ENCODE measurements at places on chromosomes 3 and 15. TPM values are rescaled to one million over a fixed set of nuclear protein-coding genes. Genes with fewer than 3 reads are reported as not detected.

DNA sequence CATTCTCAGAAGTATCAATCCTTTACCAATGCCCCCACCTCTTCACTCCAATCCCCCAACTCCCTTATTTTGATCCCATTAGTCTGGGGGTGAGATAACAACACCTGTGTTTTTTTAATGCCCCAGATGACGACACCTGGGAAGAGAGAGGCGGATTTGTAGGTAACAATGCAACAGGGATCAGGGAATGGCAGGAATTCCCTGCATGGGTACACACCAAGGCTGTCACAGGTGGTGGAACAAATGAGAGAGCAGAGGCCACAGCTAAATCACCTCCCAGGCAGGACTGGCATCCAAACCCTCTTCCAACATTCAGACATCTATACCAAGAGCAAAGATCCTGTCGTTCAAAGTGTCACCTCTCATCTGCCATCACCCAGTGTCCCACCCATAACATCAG lies 319.2 kb upstream of the TRIM42 start:
- no peak overlapping the region for H3K27ac ChIP-seq
- no peak for DNase-seq
- no peaks in the 10 kb centered on the region for H3K36me3 ChIP-seq
- H3K27me3 ChIP-seq, result no peaks in the 10 kb centered on the region
- H3K4me3 ChIP-seq, result no peak overlapping the region

The SLC2A2 gene
- not detected for total RNA-seq

- DNase-seq, result no peak
- H3K36me3 ChIP-seq, result no peaks in the 10 kb centered on the region
- H3K27me3 ChIP-seq, result no peaks in the 10 kb centered on the region
- H3K4me3 ChIP-seq, result no peak overlapping the region
- no peaks in the 10 kb centered on the region for H3K4me1 ChIP-seq
Observed at GRCh38 chr3:29906906-29907305, 626.0 kb downstream of the RBMS3 start.

The KLHL25 gene
- total RNA-seq, result 4.1 TPM

- no peaks in the 10 kb centered on the region for H3K27me3 ChIP-seq
- no peak for DNase-seq
Observed at GRCh38 chr15:80749589-80749988, 29.6 kb upstream of the CEMIP start.

DNA sequence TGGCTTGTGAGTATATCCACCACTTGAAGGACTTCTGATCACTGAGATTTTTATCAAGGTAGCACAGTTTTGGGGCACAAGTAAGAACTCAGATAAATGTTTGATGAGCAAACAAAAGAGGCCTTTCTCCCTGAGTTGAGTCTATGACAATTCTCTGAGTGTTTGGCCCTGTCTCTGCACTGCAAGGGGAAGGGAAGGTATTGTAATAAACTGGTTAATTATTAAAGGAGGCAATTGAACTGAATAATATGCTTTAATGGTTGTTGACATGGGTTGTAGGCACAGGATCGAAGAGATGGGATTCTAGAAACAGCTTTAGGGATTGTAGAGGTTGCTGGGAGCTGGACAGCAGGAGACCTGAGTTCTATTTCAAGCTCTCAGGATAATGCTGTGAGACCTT lies 95.0 kb upstream of the MRPL3 start:
- no peaks in the 10 kb centered on the region for H3K27me3 ChIP-seq
- no peak for DNase-seq
- H3K36me3 ChIP-seq, result no peaks in the 10 kb centered on the region
- H3K27ac ChIP-seq, result no peak overlapping the region
- no peak overlapping the region for H3K4me3 ChIP-seq

The EID1 gene
- total RNA-seq, result 524 TPM

The CPN2 gene
- not detected for total RNA-seq

The C2CD4A gene
- total RNA-seq, result not detected

The SCN11A gene
- total RNA-seq, result 0.07 TPM

The WDR76 gene
- 3.7 TPM for total RNA-seq

- DNase-seq, result peak; percentile 78
- peak overlapping the region; percentile 44 for H3K4me3 ChIP-seq
- no peaks in the 10 kb centered on the region for H3K36me3 ChIP-seq
- H3K4me1 ChIP-seq, result no peaks in the 10 kb centered on the region
Observed at GRCh38 chr15:98865397-98866339, 141.9 kb downstream of the PGPEP1L start.

DNA sequence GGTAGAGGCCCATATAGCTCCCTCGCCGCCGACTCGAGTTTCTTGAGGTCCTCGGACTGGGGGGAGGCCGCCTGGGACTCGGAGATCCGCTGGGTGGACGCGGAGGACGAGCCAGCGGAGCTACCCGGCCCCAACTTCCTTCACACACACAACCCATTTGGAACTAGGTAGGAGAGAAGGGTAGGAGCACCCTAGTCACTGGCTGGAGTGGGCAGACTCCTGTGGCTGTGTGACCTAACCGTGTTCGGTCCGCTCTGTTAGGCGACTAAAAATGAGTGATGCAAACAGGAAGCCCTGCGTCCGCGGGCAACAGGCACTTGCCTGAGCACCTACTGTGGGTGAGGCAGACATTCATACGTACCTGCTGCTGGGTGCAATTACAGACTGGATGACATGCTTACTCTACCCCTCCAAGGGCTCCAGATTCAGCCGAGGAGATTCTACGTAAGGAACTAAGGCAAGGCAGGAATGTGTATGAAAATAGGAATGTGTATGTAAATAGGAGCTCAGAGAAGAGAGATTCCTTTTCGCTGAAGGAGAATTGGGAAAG lies 4.6 kb upstream of the SIN3A start:
- H3K27me3 ChIP-seq, result no peaks in the 10 kb centered on the region
- H3K27ac ChIP-seq, result peak overlapping the region; percentile 100
- H3K4me1 ChIP-seq, result peaks cover 21% of the 10 kb centered on the region
- peak; percentile 70 for DNase-seq
- no peaks in the 10 kb centered on the region for H3K36me3 ChIP-seq
- peak overlapping the region; percentile 88 for H3K4me3 ChIP-seq

GRCh38 chr3:129183569-129184395 lies at the start of gene CNBP:
TSS of gene CNBP (minus strand) at chr3:129183896. CDS start at chr3:129171757, 12,139 bp downstream.
- DNase-seq, result peak; percentile 95
- no peaks in the 10 kb centered on the region for H3K4me1 ChIP-seq
- H3K27me3 ChIP-seq, result no peaks in the 10 kb centered on the region
- peaks cover 10% of the 10 kb centered on the region for H3K36me3 ChIP-seq
- H3K27ac ChIP-seq, result peak within 1 kb of the TSS; percentile 99

DNA sequence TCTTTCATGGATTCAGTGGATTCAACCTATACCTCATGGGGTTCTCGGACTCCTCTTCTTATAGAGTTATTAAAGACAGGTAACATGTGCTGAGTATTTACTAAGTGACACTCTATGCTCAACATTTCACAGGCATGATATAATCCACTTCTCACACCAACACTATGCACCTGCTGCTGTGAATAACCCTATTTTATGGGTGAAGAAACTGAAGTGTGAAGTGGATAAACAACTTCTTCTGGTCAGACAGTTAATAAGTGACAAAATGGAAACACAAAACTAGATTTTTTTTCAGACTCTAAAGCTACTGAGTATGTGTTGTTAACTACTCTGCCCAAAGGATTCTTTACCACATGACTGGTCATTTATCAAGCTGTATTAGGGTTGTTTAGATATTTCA lies 403.5 kb downstream of the DIPK2A start:
- H3K4me3 ChIP-seq, result no peak overlapping the region
- no peak for DNase-seq
- H3K27me3 ChIP-seq, result no peaks in the 10 kb centered on the region
- H3K36me3 ChIP-seq, result no peaks in the 10 kb centered on the region
- H3K4me1 ChIP-seq, result no peaks in the 10 kb centered on the region
- no peak overlapping the region for H3K27ac ChIP-seq

DNA sequence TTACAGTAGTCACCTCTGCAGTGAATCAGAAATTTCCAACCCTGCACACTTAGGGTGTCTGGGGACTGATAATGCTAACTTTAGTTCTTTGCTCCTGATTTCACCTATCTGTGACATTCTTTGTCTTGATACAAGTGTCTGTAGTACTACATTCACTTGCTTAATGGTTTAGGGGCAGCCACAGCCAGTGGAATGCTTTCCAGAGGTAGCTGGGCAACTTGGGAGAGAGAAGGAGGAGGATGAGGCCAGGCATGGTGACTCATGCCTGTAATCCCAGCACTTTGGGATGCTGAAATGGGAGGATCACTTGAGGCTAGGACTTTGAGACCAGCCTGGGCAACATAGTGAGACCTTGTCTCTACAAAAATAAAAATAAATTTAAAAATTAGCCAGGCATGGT lies 8.5 kb downstream of the BAHD1 start:
- no peak overlapping the region for H3K27ac ChIP-seq
- H3K4me1 ChIP-seq, result peaks cover 35% of the 10 kb centered on the region
- no peaks in the 10 kb centered on the region for H3K27me3 ChIP-seq
- H3K36me3 ChIP-seq, result no peaks in the 10 kb centered on the region

- peak overlapping the region; percentile 52 for H3K27ac ChIP-seq
- H3K4me1 ChIP-seq, result no peaks in the 10 kb centered on the region
- no peak overlapping the region for H3K4me3 ChIP-seq
- H3K27me3 ChIP-seq, result no peaks in the 10 kb centered on the region
- no peak for DNase-seq
Observed at GRCh38 chr15:85762756-85763127, 32.0 kb downstream of the KLHL25 start.

- H3K4me1 ChIP-seq, result no peaks in the 10 kb centered on the region
- H3K27me3 ChIP-seq, result no peaks in the 10 kb centered on the region
Observed at GRCh38 chr3:11534011-11534792, 109.5 kb downstream of the VGLL4 start.

The SAXO2 gene
- not detected for total RNA-seq

DNA sequence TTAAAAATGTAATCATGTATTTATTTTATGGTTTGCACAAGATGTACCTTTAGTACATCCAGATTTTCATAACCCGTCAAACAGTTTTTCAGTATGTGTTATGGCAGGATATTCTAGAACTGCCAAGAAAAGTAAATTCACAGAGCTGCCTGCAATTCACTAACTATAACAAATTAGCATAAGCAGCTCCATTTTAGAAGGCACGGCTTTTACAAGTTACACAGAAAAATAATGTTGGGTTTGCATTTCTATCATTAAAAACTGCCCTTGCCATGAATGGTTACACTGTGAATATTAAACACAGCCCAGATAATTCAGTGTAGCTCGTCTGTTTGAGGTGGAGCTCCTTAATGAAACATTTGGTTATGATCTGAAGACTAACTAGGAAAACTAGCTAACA lies 94.3 kb upstream of the BHLHE40 start:
- no peak for DNase-seq
- H3K27ac ChIP-seq, result no peak overlapping the region
- H3K27me3 ChIP-seq, result no peaks in the 10 kb centered on the region
- H3K4me3 ChIP-seq, result no peak overlapping the region
- no peaks in the 10 kb centered on the region for H3K36me3 ChIP-seq

DNA sequence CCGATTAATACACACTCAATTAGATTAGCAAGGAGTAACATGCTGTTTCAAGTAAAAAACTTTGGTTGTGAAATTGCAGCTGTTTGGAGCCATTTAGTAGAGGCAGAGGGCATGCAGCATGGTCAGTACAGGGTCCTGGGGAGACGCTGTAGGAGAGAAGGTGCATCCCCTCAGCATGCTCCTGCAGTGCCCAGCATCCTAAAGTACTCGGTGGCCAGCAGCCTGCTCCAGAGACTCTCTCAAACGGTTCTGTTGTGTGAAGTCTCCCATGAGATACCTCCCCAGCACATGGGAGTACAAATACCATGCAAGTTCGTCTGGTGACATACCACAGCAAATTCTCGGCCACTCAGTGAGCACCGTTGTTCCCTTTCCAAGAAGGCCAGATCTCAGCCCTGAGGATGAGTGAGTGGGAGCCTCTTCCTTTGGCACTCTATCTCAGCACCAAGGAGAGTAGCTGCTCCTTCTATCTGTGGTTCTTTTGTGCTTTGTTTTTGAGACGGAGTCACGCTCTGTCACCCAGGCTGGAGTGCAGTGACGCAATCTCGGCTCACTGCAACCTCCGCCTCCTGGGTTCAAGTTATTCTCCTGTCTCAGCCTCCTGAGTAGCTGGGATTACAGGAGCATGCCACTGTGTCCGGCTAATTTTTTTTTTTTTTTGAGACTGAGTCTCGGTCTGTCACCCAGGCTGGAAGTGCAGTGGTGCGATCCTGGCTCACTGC lies 72.7 kb downstream of the TJP1 start:
- H3K27ac ChIP-seq, result no peak overlapping the region
- H3K4me1 ChIP-seq, result no peaks in the 10 kb centered on the region
- peaks cover 13% of the 10 kb centered on the region for H3K36me3 ChIP-seq

GRCh38 chr3:118577055-118577777 lies 457.4 kb downstream of the IGSF11 start:
- H3K36me3 ChIP-seq, result no peaks in the 10 kb centered on the region
- H3K27ac ChIP-seq, result no peak overlapping the region
- H3K27me3 ChIP-seq, result no peaks in the 10 kb centered on the region
- H3K4me3 ChIP-seq, result no peak overlapping the region

- H3K27me3 ChIP-seq, result no peaks in the 10 kb centered on the region
- no peak overlapping the region for H3K4me3 ChIP-seq
- H3K27ac ChIP-seq, result no peak overlapping the region
- DNase-seq, result no peak
- H3K36me3 ChIP-seq, result no peaks in the 10 kb centered on the region
Observed at GRCh38 chr3:129927072-129927471, 33.6 kb upstream of the TMCC1 start.

The TFDP2 gene
- 30.2 TPM for total RNA-seq

GRCh38 chr3:13451301-13451673 lies 28.8 kb upstream of the HDAC11 start:
- no peaks in the 10 kb centered on the region for H3K4me1 ChIP-seq
- peak overlapping the region; percentile 89 for H3K27ac ChIP-seq
- H3K27me3 ChIP-seq, result no peaks in the 10 kb centered on the region
- no peaks in the 10 kb centered on the region for H3K36me3 ChIP-seq
- no peak for DNase-seq
- peak overlapping the region; percentile 35 for H3K4me3 ChIP-seq

DNA sequence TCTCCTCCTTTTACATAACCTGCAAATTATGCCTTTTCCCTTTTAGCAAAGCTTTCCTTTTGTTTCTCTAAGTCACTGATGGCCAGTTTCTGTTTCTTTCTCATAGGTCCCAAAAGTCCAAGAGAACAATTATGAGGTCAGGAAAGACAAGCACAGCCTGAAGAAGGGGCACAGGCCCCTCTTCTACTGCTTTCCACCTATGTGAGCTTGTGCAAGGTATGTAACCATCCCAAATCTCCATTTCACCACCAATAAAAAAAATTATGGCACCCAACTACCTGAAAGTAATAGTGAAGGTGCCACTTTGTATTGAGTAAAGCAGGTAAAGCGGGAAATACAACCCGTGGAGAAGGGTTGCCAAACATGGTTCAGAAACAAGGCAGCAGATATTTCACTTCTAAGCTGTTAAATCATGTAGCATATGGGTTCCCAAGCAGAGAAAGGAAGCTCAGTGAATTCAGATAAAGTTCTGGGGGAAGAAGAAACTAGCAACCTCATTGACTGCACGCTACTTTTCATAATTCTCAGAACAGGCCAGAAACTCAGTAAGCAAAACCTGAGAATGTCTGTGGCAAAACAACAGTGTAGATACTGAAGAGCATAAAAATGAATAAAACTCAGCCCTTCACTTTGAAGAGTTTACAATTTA lies 4.2 kb downstream of the PLOD2 start:
- H3K27me3 ChIP-seq, result no peaks in the 10 kb centered on the region
- DNase-seq, result no peak
- H3K4me3 ChIP-seq, result peak overlapping the region; percentile 7
- no peaks in the 10 kb centered on the region for H3K4me1 ChIP-seq

All from right atrium auricular region (tissue), 2 donors.